ENCODE measurements at places on chromosomes 7 and 10.
A peak's percentile ranks its signal among the peaks of the same experiment; 100 is the strongest.

DNA sequence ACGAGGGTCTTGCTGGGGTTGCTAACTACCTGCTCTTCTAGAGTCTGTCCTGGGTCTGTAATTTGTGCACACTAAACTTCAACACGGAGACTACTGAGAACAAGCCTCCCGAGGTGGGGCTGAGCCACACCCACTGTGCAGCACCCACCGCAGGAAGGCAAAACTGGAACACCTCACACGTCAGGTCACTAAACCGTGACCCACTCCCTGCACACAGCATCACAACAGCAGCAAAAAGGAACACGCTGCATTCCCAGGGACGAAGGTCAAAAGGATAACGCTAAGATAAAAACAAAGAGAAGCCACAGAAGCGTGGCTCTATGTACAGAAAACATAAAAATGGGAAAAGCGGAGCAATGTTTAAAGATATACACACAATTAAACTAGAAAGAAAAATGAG is 170.1 kb downstream of the MAD1L1 start:
- DNase-seq: no peak

DNA sequence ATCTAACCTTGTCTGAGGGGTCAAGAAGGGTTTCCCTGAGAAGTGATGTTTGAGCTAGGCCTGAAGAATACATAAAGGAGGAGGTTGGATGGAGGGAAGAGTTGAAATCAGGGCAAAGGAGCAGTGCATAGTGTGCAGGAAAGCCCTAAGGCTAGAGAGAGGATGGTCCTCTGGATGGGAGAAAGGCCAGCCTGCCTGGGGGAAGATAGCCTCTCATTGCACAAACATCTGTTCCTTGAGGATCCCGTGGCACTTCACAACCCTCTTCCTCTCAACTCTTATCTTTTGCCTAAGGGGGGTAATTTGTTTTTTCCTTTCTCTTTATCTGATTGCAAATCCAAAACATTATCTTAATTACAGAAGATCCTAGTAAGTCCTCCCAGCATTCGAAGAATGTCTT is 35.7 kb downstream of the STAMBPL1 start:
- DNase-seq: no peak

GRCh38 chr7:29243910-29244655 is 49.5 kb downstream of the CHN2 start:
- peak; percentile 13 for DNase-seq

DNA sequence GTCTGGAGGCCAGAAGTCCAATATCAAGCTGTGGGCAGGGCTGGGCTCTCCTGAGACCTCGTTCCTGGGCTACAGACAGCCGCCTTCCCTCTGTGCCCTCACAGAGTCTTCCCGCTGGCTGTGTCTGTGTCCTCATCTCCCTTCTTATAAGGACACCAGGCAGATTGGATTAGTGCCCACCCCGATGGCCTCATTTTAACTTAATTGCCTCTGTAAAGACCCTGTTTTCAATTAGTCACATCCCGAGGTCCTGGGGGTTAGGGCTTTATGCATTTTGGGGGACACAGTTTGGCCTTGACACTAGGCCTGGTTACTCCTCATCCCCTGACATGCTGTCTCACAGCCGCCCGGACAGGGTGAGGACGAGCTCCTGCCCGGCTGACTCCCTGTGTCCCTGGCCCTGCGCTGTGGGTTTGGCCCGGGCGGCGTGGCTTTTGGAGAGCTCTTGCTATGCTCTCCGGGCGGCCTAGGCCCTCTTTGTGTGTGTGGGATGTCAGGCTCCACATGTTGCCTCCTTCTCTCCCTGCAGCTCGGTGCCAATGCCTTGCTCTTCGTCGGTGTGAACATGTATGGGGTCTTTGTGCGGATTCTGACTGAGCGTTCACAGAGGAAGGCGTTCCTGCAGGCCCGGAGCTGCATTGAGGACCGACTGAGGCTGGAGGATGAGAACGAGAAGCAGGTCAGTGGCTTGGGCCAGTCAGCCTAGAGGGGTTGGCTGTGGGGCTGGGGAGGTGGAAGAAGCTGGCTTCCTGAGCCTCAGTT is 18.2 kb downstream of the ADCY1 start:
- DNase-seq: no peak

DNA sequence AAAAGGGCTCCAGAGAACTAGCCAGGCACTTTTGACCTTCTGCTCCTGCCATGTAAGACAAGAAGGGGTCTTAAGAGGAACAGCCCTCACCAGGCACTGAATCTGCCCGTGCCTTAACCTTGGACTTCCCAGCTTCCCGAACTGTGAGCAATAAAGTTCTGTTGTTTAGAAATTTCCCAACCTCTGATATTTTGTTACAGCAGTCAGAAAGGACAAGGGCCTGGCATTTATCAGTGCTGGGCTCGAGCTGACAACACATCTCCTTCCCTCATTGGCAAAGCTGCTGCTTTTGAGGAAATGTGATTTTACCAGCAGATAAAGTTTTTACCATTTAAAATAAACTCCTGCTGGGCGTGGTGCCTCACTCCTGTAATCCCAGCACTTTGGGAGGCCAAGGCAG is 103.5 kb downstream of the GPR26 start:
- DNase-seq: no peak

- DNase-seq: no peak
Observed at GRCh38 chr10:91711885-91712680, 79.2 kb upstream of the PPP1R3C start.

DNA sequence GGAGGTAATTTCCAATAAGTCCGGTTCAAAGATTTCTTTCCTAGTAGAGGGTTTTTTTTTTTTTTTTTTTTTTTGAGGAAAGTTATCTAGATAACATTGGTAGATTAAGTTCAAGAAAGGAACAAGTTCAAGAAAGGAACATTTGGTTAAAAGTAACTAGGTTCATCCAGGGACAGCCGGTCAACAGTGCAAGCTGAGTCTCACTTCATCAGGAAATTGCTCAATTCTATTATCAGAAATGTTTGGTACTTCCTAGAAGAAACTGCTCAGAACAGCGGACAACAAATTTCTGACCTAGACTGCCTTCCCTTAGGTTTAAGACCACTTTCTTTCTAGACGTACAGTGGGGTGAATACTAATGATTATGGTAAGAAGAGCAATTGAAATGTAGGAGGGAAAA is 3.7 kb upstream of the IL2RA start:
- DNase-seq: no peak

- no peak for DNase-seq
Observed at GRCh38 chr7:123208793-123209192, 9.0 kb upstream of the SLC13A1 start.

GRCh38 chr7:151794508-151795167 is 82.3 kb downstream of the PRKAG2 start:
- no peak for DNase-seq

DNA sequence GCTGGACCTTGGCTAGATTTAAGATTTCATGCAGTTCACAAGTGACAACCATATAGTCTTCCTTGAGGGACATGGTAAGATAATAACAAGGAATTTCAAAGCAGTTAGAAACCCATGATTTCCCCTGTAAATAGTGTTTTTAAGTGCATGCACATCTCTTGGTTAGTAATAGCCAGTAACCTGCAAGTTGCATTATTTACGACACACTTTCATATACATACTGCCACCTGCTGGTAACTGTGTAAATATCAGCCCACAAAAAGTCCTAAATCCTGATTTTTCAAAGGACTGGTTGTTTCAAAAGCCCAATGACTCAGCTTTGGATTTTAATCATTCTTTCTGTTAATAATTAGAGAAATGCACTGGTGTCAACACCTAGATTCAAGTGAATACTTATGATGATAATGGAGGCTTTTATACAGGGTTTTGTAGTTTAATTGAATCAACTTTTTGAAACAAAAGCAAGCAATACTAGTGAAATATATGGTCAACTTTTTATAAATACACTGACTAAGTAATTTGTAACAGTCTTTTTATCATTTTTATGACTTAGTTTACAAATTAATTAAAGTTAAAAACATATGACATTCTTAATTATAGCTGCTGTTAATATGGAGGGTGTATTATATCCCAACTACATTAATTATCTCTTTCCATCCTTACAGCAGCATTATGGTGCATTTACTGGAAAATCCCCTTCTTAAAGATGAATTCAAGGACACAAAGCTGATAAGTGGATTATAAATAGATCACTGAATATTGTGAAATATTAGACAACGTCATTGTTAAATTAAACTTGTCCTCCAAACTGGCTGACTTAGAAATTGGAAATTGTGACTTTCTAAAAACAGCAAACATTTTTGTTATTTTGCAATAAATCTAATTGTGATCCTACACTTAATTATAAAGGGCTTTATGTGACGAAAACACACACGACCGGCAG is 367.7 kb upstream of the SEMA3D start:
- no peak for DNase-seq

DNA sequence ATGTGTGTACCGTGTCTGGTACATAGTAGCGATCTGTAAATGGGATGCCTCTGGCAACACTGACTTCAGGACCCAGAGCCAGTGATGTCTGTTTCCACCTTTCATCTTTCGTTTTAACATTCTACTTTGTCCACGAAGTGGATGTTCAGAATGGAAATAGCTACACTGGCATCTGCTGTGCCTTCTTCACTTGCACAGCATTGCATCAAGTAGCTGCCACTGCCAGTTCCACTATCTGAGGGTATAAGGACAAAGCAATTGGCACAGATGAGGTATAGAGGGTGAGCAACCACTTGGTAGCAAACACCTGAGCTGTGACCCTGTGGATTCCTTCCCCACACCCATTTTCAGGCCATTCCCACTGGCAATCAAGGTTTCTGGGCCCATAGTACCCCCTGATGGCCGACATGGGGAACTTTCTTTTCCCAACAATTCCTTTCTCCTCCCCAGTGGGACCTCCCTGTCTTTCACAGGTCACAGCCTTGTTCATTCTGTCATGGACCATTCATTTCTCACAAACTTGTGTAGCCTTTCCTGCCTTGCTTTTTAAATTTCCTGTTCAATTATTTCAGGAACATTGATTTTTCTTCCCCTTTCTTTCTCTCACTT is 4.0 kb downstream of the ITGA8 start:
- DNase-seq: no peak

DNA sequence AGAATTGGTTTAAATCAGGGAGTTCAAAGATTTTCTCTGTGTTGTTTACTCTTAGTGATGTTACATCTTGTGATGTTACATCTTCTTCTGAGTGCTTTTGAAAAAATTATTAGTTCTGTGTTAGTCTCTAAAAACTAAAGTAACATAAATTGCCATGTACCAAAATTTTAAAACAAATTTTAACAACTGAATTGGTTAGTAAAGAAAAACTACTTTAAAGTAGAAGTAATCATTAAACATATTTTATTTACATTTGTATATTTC is 5.2 kb upstream of the IGF2BP3 start:
- no peak for DNase-seq

DNA sequence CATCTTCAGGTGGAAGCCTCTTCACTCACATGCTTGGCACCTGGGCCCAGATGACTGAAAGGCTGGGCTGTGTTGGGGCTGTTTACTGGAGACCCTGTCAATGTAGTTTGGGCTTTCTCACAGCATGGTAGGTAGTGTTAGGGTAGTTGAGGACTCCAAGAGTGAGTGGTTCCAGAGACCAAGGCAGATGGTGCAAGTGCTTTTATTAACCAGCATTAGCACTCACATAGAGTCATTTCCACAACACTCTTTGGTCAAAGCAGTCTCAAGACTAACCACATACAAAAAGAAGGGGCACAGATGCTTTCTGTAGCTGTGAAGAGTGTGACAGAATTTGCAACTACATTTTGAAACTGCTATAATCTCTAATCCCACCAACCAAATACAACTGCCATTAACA is 135.0 kb downstream of the RTKN2 start:
- DNase-seq: no peak
